Right cardiac atrium (tissue), 5 donors: ENCODE measurements at places on chromosomes 6 and 20. TPM values are rescaled to one million over a fixed set of nuclear protein-coding genes. Genes with fewer than 3 reads are reported as not detected.

PTCHD4 gene
- total RNA-seq = 0.91 TPM

INSM1 gene
- not detected for total RNA-seq

DNA sequence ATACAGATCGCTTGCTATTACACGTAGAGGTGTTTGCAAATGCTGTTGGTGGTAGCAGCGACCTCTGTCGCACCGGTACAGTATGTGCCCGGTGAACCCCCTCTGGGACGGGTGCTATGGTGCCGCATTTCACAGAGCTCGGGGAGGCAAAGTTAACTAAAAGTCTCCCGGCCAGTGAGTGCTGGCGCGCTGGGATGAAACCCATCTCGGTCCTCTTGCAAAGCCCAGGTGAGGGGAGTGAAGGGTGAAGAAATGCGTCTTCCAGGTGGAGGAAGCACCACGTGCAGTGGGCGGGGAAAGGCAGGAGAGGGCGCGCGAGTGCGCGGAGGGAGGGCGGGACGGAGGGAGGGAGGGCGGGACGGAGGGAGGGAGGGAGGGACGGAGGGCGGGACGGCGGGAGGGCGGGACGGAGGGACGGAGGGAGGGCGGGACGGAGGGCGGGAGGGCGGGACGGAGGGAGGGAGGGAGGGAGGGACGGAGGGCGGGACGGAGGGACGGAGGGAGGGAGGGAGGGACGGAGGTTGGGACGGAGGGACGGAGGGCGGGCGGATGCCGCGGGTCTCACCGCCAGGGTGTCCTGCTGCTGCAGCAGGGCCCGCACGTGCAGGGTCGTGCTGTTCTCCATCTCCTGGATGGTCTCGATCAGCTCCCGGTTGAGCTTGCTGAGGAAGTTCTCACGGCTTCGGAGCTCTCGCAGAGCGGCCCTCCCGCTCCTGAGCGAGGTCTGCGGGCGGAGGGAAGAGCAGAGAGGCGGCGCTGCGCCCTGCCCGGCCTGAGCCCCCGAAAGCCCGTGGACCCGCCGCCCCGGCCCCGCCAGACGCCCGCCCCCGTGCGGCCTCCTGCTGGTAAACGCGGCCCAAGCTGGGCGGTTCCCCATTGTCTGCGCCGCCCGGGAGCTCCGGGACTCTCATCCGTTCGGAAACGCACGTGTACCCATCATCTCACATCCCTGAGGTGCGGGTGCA is 11.7 kb downstream of the C20orf96 start:
- peak; percentile 80 for DNase-seq

ANGPT4 gene
- total RNA-seq = 0.06 TPM

- DNase-seq = no peak
These were observed 64.2 kb upstream of the SLC35B3 start for GRCh38 chr6:8499540-8499939.

GRCh38 chr20:23622839-23623343 is 14.9 kb downstream of the CST3 start:
- DNase-seq = peak; percentile 88

DNA sequence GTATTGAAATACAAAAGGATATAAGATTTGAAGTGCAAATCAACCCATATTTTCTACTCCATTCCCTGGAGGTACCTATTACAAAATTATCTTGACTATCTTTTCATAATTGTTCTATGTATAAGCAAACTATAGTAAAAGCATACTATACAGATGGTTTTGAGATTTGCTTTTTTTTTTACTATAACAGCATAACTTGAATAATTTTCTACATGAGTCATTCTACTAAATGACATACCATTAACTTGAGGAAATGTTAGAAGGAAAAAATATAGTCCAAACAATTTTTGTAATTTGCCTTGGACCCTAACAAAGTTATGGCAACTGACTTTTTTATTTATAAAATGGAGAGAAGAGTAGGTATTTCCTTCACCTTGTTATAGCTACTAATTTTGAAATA is 472.7 kb downstream of the PKHD1 start:
- no peak for DNase-seq

DNA sequence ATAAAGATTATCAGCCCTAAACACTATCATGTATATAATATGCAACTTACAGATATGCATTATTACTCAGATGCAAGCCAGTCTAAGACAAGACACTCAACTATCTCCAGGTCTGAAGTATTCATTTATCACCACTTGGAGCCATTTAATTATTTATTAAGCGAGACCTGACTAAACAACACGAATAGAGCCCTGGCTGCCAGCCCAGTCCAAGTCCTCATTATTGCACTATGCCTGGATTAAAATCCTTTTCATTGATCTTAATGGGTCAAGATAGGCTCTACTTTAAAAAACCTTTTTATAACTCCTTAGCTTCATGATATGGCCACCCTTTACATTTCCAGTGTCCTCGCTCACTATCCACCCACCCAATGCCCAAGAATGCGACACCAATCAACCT is 183.1 kb upstream of the MARCKS start:
- DNase-seq = no peak

SLC17A3 gene
- total RNA-seq = not detected

DNA sequence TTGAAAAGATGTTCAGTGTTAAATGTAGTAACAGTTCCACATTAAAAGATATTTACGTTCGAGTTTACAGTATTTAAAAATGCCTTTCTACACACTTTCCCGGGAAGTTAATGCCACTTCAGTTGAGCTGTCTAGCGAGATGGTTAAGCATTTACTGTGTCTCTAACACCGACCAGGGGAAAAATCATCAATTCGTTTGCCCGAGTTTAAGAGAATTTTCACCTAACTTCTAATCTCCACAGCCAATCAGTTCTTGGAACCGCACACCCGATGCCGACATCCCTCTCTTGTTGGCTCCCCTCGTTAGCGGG is 58.2 kb downstream of the FAM217A start:
- DNase-seq = no peak

BPIFB1 gene
- not detected for total RNA-seq

- no peak for DNase-seq
These were observed 9.3 kb downstream of the ULBP2 start for GRCh38 chr6:149951096-149951495.

LPA gene
- not detected for total RNA-seq

ADGRB3 gene
- 1.6 TPM for total RNA-seq

- no peak for DNase-seq
These were observed 21.1 kb downstream of the THBS2 start for GRCh38 chr6:169232507-169232931.

HSF2 gene
- total RNA-seq = 42.0 TPM

DNA sequence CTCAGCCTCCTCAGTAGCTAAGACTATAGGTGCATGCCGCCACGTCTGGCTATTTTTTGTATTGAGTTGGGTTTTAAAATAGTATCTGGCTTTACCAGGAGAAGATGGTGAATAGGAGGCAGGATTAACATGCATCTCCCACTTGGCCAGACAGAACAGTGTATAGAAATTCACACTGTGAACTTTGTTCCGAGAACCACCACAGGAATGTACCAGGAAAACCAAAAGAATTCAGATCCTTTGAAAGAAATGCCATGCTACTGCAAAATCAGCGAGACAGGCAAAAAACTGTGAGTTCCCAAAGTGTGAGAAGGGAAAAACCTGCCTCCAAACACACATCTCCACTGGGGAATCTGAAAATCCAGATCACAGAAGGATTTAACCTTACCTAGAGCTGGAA is 327.6 kb downstream of the NKAIN2 start:
- no peak for DNase-seq

GRCh38 chr6:160264061-160264612 is 5.5 kb upstream of the SLC22A2 start:
- DNase-seq = no peak

TINAG gene
- total RNA-seq = 0.76 TPM

HLA-DMB gene
- total RNA-seq = 14.0 TPM

DNA sequence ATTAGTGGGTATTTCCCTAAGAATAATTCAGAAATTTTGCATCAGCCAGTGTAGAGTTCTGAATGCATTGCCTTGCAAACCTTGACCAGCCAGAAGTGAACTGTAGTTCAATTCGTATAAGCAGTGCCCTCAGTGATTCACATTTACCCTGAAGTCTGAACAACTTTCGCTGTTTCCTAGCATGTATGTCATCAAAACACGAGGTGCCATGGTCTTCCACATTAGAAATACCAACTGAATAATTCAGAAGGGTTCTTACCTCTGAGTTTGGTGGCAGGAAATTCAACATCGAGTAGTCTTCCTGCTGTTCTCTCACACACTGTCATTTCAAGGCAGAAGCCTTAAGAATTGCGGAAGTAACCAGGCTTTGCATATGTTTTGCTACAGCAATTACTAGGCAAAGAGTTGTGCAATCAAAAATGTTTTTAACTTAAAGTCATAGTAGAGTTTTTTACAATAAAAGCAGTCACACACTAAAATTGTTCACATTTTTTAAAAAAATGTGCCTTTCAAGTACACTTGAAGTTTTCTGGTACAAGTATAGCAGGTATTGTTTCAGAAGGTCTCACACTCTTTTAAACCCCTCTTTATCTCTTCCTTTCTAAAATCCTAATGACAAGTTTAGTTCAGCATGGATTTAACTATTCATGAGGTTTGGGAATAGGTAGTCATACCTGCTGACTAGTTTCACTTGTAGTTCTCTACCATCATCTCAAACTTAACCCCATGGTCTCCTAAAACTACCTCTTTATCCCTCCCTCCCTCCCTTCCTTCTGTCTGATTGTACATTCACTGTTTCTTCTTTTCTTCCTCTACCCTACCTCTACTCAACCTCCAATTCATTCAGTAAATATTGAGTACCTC is 118.3 kb downstream of the STXBP5 start:
- no peak for DNase-seq

MEP1A gene
- not detected for total RNA-seq

RAET1G gene
- total RNA-seq = 0.43 TPM

DNA sequence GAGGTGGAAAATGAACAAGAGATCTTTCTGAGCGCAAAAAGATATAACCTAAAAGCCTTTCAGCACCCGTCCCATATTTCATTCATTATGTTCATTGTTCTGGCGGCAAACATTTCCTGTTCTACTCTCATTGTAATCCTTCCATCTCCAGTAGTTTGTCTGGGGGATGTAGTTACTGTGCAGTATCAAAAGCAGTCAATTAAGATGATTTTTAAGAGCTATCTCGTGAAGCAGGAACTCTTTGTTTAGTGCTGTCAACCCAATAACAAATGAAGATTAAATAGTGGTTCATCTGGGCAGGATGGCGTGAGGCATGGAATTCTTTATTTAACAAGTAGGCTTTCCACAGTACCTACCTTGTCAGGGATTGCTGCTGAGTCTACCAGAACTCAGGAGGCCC is 876.7 kb downstream of the HACE1 start:
- DNase-seq = no peak

XKR7 gene
- not detected for total RNA-seq

EYS gene
- not detected for total RNA-seq

GRIK2 gene
- total RNA-seq = 15.2 TPM

- DNase-seq = peak; percentile 82
These were observed 1.8 kb downstream of the GTPBP2 start for GRCh38 chr6:43627008-43627825.

SF3B5 gene
- total RNA-seq = 123 TPM

DNA sequence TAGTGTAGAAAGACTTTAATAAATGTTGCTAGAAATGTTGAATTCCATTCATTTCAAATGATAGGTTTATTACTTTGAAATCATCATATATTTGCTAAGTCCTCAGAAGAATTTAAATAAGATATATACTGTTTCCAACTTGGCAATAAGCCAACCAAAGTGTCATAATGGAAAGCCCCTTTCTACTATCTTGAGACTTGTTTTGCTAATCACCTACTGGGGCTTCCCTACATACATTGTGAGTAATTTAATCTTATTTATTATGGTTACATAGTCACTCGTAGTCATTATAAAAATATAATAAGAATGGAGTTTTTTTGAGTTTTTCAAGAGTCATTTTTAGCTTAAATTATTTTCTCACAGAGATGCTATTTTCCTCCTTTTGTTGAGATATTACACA is 20.7 kb downstream of the COL19A1 start:
- DNase-seq = no peak

TFAP2D gene
- total RNA-seq = not detected

NRM gene
- 5.6 TPM for total RNA-seq

DNA sequence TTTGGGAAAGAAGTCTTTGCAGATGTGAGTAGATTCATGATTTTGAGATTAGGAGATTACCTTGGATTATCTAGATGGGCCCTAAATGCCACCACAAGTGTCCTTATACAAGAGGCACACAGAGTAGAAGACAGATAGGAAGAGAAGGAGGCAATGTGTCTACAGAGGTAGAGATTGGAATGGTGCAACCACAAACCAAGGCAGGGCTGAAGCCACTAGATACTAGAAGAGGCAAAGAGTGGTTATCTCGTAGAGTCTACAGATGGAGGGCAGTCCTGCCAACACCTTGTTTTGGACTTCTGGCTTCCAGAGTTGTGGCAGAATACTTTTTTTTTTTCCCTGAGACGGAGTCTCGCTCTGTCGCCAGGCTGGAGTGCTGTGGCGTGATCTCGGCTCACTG is 138.3 kb upstream of the AKIRIN2 start:
- DNase-seq = no peak

ADGRF1 gene
- not detected for total RNA-seq

- no peak for DNase-seq
These were observed 742.4 kb downstream of the PTPRT start for GRCh38 chr20:42447270-42447669.

GRCh38 chr6:40258531-40258930 is 324.3 kb upstream of the MOCS1 start:
- DNase-seq = no peak

PRSS35 gene
- 9.4 TPM for total RNA-seq

DNA sequence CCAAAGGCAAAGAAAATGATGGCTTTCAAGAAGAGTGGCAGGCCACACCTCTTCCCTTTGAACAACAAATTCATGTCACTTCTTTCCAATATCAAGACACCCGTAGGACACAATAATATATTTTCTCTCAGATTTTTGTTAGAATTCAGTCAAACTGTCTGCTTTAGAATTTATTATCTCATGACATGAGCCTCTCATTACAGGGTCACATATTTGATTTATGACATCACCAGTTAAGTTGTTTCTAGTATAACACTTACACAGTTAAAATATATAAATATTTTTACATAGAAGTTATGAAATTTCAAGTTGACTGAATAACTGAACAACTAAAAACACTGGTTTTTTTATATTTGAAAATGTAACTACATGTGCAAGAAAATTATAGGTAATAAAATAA is 320.6 kb upstream of the AGPAT4 start:
- no peak for DNase-seq

DNA sequence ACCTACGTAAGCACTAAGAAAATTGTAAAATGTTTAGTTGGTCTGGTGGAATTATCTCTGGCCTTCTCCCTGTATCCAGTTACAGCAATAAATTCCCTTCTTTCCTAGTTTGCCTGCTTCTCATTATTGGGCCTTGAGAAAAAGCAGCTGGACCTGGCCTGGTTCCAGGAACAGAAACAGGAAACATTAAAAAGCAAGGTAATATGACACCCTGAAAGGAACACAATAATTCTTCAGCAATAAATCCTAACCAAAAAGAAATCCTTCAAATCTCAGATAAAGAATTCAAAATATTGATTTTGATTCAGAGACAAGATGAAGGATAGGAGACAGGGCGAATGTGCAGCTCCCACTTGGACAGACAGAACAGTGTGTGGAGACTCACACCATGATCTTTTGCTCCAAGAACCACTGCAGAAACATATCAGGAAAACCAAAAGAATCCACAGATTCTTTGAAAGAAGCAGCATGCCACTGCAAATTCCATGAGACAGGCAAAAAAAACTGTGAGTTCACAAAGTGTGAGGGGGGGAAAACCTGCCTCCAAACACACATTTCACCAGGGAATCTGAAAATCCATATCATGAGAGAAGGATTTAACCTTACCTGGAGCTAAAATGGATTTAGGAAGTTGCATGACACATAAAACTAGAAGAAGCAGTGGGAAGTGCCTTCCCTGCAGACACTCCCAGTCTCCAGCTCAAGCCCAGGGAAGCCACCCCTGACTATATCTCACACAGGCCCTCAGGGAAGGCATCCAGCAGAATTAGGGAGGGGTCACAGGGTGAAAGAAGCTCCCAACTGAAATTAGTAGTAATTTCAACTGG is 28.9 kb downstream of the TREM1 start:
- no peak for DNase-seq

MKKS gene
- total RNA-seq = 25.5 TPM
